Activated naive CD4-positive, alpha-beta T cell (primary cell): ENCODE measurements at places on chromosomes 3 and 15.

DNA sequence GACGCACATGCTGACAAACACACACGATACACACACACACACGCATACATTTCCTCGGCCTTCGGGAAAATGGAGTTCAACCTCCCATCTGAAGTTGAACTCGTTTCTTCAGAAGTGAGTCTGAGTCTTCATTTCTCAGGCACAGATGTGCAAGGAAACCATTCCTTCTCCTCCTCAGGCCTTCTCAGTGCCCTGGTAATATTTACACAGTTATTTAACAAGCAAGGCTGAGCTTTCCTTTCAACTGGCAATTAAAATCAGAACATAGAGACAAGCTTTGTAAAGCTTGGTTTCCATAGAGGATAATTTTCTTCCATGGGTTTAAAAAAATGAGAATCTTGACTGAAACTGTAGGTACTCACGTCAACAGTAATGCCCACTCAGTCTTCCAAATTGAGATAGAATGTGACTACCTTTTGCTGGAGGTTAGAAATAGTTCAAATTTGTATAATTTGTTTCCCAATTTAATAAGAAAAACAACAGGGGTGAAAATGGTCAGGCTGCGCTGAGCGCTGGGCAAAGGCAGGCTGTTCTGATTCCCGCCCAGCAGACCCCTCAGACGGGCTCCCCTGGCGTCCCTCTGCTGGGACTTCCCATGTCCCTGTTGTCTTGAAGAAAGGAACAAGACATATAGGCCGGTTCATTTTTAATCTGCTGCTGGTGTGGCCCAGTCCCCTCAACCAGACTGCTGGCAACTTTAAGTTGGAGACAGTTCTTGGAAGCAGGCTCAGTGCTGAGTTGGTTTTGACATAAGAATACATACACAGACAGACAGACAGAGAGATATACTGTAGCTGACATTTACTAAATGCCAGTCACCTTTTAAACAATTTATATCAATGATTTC lies 174.3 kb downstream of the XXYLT1 start:
- DNase-seq = no peak

- DNase-seq = no peak
These were observed 564 bp upstream of the GABPB1 start for GRCh38 chr15:50355619-50355905.

GRCh38 chr3:172300187-172300586 lies 148.1 kb downstream of the GHSR start:
- no peak for DNase-seq

DNA sequence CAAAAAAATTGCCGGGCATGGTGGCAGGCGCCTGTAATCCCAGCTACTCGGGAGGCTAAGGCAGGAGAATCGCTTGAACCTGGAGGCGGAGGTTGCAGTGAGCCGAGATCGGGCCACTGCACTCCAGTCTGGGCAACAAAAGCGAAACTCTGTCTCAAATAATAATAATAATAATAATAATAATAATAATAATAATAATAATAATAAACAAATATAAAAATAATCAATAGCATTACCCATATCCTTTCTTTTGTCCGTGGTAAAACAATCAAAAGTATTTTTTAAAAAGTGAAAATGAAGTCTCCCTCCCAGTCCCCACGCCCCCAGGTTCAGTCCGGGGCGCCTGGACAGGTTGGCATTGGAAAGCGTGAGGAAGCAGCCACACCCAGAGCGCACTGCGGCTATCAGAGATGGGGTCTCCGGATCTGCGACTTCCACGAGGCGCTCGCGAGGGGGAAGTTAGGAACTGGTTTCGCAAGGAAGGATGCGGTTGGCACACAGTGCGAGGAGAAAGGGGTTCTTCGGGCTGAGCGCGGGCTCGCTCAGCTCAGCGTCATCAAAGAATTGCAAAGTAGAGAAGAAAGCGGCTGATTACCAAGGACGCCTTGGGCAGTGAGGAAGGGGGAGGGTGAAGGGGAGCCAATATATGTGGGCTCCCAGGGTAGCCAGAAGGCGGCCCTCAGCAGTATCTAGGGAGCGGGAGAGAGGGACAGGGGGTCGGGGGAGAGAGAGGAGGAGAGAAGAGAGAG lies 69.5 kb upstream of the EPHB3 start:
- DNase-seq = no peak

- no peak for DNase-seq
These were observed 157.4 kb upstream of the AGTR1 start for GRCh38 chr3:148540266-148540665.

DNA sequence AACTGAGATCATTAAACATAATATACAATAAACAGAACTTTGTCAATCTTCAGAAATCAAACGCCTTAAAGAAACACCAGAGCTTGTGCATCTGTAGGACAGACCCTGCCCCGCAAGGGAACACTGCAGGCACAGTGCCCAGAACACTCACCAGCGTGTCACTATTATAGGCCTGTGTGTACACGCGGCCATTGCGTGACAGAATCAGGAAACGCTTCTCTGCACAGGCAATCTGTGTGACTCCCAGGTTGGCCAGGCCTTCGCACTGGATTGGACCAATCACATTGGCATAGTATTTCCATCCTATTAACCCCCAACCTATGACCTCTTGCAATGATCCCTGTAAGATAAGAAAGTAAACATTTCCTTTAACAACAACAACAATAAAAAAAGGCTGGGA lies 52.9 kb downstream of the HERC2 start:
- DNase-seq = no peak

GRCh38 chr3:34185301-34185700 lies 386.9 kb downstream of the PDCD6IP start:
- DNase-seq = no peak

- DNase-seq = no peak
These were observed 151.1 kb downstream of the ROBO2 start for GRCh38 chr3:77191014-77191413.

GRCh38 chr15:101625980-101626379 lies 26.2 kb downstream of the TM2D3 start:
- DNase-seq = no peak
